ENCODE measurements at places on chromosomes 4 and X.

DNA sequence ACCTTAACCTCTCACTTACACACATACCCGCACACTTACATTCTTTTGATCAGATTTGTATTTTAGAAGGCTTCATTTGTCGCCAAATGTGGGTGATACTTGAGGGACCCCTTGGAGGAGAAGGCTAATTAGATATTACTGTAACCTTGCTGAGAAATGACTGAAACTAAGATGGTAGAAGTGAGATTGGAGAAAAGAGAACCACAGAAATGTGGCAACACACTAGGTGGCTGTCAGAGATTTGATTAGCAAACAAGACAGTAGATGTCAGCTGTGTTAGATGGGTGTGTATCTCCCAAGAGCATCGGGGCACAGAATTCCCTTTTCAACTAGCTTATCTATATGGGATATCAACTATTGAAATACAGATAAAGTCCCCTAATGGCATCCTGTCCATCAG, 149.3 kb upstream of the FABP2 start:
- DNase-seq = no peak

- no peak for DNase-seq
Measured at GRCh38 chr4:154626793-154627484, 14.5 kb upstream of the FGG start.

DNA sequence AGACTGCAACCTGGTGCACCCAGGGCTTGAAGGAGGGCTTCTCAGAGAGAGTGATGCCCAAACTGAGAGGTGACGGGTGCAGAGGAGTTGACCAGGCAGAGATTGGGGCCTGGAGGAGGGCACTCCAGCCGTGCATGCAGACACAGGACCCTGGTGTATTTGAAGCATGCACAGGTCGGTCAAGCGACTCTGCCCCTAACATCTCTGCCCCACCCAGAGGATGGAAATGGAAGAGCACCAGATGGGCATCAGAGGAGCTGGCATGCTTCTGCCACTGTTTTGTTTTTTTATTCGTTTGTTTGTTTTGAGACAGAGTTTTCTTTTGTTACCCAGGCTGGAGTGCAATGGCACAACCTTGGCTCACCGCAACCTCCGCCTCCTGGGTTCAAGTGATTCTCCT, 320.9 kb downstream of the EVC2 start:
- no peak for DNase-seq

- no peak for DNase-seq
Measured at GRCh38 chrX:358651-359143, 28.0 kb downstream of the PPP2R3B start.

DNA sequence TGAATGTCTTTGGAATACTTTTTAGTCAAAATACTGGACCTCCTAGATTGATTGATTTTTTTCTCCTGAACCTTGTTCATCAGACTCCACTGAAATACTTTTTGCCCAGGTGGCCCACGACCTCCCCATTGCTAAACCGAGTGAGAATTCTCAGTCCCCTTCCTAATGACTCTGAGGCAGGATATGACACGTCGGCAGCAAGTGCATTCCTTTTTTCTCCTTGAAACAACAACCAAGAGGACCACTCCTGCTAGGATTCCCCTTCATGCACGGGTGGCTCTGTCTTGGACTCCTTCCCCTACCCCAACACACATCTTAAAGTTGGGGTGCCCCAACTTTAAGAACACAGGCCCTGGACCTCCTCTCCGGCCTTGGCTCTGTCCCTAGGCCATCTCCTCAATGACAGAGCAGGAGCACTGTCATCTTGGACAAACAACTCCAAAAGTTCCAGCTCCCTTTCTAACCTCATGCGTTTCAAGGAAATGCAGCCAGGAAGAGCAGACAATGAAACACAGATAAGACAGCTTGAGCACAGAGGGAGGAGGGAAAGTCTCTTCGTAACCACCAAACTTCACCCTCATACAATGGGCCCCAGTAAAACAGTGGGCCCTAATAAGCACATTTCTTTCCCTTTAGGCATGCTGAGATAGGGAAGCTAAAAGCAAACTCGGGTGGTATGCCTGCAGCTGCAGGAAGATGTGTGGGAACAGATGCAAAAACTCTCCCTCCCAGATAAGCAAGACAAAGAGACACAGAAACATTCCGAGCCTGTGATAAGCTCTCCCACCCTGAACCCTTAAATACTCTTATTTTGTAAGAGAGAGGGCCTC, 33.9 kb downstream of the ZBTB49 start:
- DNase-seq = no peak

DNA sequence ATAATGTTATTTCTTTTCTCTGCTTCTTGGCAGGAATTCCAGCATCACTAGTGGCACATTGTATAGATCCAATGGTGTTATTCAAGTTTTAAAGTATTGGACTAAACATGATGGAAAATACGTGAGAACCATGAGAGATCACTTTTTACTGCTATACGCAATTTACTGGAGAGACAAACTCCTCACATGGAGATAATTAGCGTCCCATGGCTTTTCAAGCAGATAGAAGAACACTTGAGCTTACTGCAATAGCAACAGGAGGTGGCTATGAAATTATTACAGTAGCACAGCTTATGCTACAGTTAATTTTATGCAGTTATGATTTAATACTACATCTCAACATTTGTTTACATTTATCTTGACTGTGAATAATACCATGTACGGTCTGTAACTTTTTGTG, 11.9 kb upstream of the TMEM185A start:
- DNase-seq = no peak

GRCh38 chr4:48779998-48780864, at the start of gene FRYL:
Gene FRYL (minus strand): TSS chr4:48780279. CDS start chr4:48634410, 145,869 bp downstream.
- peak; percentile 99 for DNase-seq

DNA sequence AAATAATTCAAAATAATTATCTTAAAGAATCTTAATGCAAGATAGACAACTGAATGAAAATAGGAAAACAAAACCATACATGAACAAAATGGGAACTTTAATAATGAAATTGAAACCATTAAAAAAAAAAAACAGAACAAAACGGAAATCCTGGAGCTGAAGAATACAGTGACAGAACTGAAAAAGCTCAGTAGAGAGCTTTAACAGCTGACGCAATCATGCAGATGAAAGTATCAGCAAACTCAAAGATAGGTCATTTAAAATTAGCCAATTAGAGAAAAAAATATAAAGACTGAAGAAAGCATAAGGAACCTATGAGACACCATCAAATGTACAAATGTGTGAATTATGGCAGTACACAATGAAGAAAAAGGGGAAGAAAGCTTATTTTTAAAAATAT, 18.8 kb downstream of the SLC25A31 start:
- DNase-seq = no peak

DNA sequence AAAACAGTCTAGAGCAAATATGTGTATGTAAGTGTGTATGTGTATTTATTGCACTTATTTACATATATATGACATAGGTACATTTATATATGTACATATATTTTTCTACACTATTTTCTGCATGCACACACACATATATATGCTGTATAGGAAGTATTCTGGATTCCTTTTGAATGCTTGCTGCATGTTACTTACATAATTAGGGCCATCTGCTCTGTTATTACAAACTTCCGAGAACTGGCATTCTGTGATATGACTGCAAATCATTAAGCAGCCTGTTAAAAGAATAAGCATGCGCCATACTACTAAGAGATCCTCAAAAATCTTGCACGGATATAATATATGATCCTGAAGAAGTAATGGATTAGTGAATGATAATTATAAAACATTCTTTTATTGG, 1157.6 kb upstream of the TENM3 start:
- no peak for DNase-seq

GRCh38 chrX:71214604-71215337, 8.3 kb upstream of the GJB1 start:
- DNase-seq = no peak

DNA sequence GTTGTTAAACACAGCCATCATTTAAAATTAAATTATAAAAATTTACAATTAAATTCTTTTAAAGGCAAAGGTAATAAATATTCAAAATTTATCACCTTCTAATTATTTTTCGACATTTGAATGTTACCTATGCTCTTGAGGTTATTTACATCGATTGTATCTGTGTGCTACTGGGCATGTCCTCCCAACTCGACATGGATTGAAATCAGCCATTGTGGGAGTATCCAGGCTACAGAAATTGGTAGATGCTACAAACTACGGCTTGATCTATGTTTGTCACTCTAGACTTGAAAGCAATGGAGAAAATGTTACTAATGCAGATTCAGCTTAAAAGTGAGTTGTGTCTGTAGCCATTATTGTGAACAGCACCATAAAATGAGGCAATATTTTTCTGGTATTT, 2.5 kb upstream of the VBP1 start:
- no peak for DNase-seq

GRCh38 chr4:90648311-90648710, 521.1 kb downstream of the CCSER1 start:
- DNase-seq = no peak

- DNase-seq = no peak
Measured at GRCh38 chr4:56375458-56375857, 11.8 kb downstream of the AASDH start.

- DNase-seq = peak; percentile 80
Measured at GRCh38 chrX:11757719-11758399, at the start of gene MSL3. Gene MSL3 (plus strand): TSS chrX:11758237. CDS start chrX:11758264, 27 bp downstream.

DNA sequence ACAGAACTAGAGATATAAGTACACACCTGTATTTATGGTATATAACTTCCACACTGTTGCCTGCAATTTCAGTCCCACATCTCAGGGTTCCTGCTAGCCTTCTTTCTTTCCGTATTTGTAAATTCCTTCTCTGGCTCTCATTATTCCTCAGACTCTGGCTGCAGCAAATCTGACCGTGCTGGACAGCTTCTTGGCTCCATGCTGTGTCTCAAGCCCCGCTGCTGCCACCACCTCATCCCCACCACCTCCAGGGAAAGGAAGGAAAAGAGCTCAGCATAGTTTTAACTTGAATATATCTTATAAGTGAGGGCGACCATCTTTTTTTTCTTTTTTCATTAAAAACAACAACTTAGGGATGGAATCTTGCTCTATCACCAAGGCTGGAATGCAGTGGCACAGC, 155.6 kb upstream of the CXCL13 start:
- no peak for DNase-seq

GRCh38 chr4:15543537-15544247, 74.0 kb downstream of the CC2D2A start:
- no peak for DNase-seq

DNA sequence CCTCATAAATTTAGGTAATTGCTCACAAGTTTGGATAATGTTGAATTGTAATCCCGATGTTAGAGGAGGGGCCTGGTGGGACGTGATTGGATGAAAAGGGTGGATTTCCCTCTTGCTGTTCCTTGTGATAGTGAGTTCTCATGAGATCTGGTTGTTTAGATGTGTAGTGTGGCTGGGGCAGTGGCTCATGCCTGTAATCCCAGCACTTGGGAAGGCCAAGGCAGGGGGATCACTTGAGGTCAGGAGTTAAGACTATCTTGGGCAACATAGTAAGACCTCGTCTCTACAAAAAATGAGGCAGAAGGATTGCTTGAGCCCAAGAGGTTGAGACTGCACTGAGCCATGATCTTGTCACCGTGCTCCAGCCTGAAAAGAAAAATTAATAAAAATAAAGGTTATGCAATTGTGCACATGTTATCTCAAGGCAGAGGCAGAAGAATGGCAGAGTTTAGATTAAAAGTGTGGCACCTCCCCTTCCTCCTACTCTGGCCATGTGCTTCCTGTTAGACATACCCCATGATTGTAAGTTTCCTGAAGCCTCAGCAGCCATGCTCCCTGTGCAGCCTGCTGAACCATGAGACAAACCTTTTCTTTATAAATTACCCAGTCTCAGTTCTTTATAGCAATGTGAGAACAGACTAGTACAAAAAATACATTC, 36.5 kb downstream of the ERVMER34-1 start:
- DNase-seq = no peak

GRCh38 chrX:110944311-110944750, 148.7 kb upstream of the CHRDL1 start:
- DNase-seq = no peak

DNA sequence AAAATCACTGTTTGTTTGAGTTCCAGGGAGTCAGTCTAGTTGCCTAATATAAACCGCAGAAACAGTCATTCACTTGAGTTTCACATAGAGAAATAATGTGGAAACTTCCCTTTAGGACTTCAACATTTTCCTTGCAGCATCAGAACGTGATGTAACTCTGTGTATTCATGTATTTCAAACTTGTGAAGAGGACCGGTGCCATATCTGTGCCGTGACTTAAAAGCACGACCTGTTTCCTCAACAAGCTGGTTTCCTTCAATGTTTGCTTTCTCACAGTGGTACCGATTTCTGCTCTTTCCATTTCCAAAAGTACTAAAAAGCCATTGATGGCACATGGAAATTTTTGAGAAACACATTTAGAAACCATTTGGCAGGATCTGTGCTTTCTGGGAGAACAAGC, 166.6 kb upstream of the RAPGEF2 start:
- DNase-seq = no peak

- DNase-seq = no peak
Measured at GRCh38 chr4:102094481-102094880, 250.8 kb downstream of the SLC39A8 start.

DNA sequence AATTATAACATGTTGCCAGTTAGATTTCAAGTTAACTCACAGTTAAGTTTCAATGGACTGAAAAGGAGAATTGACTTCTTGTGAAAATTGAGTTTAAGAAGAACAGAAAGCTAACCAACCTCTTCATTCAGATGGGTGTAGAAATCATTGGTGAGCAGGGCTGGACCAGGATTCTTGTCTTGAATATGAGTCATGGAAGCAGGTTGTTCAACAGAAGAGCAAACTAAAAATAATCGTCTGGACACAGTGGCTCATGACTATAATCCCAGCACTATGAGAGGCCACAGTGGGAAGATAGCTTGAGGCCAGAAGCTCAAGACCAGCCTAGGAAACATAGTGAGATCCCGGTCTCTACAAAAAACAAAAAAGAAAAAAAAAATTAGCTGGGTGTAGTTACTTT, 98.2 kb downstream of the ARSJ start:
- DNase-seq = no peak

DNA sequence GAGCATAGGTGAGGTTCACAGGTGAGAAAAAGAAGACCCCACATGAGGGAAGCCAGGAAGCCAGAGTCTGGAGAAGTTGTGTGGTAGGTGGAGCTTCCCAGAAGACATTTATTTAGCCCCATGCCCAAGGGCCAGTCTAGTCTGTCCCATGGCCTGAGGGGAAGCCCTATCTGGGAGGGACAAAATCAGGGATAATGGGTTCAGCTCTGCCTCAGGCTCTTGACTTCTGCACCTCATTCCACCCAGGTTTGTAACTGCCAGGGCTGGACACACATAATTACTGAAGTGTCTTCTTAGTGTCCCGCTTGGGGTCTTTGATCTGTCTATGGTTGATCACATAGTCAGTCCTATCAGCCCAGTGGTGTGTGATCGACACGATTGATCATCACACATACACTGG, 36.0 kb downstream of the TSC22D3 start:
- DNase-seq = no peak

- DNase-seq = no peak
Measured at GRCh38 chrX:68045008-68045577, 388.2 kb downstream of the OPHN1 start.

- DNase-seq = no peak
Measured at GRCh38 chrX:57651169-57651919, 28.7 kb downstream of the NLRP2B start.
